Activated CD8-positive, alpha-beta memory T cell treated with anti-CD3 and anti-CD28 coated beads for 1 hour (primary cell): ENCODE measurements at places on chromosomes 3 and 15.

GRCh38 chr3:15535732-15536131 lies 14.2 kb upstream of the COLQ start:
- DNase-seq: peak; percentile 8

- no peak for DNase-seq
Measured at GRCh38 chr3:58009026-58009748, 965 bp downstream of the FLNB start.

DNA sequence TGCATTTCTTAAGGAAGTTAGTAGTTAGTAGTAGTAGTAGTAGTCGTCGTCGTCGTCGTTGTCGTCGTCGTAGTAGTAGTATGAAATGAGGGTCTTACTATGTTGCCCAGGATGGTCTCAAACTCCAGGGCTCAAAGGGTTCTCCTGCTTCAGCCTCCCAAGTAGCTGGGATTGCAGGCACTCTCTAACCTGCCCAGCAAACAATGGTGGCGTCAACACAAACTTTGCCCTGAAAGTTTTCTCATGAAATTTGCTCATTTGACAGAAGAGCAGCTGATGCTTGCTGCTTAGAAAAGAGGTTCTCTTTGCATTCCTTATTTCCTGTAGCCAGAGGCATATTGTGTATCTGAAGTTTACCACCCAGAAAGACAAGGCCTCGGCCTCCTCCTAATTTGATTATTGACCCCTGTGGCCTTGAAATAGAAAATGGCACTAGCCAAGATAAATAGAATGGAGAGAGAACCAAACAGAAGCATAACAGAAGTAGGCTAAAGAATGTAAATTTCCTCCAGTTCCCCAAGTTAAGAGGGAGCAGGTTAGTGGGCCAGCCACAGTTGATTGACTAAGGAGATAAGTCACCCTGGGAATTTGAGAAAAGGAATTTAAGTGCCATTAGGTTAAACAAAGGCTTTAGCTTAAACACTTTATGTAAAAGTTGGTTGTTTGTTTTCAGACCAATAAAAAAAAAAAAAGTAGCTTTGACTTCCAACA lies 166.2 kb upstream of the ROBO2 start:
- no peak for DNase-seq

DNA sequence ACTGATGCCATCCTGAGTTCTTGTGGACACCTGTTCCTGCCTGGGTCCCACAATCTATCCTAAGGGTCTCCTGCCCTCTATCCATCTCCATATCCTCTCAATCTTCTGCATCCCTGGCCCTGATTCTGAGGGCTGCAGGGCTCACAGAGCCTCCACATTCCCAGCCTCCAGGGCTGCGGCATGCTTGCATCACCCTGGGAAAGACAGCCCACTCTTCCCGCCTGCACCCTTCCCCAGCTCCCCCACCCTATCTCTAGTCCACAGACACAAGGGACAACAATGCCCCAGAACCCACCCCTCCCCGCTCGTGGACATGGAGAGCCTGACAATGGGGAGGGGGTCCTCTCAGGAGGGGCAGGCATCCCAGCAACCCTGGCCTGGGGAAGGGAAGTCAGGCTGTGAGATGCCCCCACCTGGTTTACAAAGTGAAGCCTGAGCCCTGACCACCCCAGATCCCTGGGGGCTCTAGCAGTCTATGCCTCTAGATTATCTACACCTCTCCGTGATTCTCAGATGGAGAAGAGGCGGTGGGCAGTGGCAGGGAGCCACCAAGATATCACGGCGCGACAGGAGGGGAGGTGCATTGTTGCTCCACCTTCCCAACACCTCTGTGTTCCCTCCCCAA lies 10.3 kb downstream of the SEMA3G start:
- DNase-seq: no peak

DNA sequence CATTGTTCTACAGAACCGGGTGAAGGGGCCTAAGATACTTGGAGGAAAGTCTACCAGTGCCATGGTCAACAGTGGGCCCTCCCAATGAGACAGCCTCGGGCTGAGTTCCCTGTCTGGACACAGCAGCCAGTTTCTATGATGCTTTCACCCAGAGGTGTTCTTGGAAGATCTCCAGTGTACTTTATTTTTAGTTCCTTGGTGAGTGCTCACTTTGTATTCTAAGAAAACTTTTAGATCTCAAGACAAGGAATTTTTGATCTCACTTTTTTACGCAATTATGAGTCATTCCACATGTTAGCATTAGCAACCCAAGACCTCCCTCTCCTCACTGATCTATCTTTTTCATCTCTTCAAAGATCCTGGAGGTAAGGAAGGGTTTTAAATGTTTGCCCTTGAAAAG lies 287.7 kb downstream of the RORA start:
- DNase-seq: no peak

DNA sequence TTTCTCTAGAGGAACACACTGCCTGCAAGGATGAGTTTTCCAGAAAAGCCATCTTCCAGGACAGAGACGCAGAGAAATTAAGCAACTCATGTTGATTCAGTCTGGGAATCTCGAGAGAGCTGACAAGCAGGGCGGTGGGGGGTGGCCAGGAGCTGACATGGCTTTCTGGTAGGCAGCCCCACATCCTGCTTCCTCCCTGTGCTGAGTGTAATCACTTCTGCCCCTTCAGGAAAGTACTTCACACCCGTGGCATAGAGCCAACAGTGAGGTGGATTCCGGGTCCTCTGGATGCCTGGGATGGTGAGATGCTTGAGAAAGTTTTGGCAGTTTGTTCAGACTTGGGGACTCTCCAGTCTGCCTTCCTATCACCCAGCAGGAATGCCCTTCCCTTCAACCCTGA lies 221.1 kb downstream of the SLCO3A1 start:
- DNase-seq: no peak

DNA sequence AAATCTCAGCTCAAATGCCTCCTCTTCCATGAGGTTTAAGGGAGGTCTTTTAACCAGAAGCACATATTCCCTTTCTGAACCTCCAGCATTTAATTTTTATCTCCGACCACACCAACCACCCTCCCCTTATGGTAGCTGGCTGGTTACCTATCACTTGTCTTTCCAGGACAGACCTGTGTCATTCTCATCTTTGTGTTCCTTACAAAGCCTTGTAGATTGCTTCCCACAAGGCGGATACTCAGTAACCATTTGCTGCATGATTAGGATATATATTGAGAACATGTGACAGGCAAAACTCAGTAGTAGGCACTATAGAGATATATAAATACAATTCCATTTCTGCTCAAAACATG lies 119.5 kb downstream of the RPL22L1 start:
- DNase-seq: no peak

- no peak for DNase-seq
Measured at GRCh38 chr15:93477188-93477587, 388.2 kb upstream of the RGMA start.

- no peak for DNase-seq
Measured at GRCh38 chr3:186180151-186180550, 71.3 kb upstream of the ETV5 start.

- DNase-seq: no peak
Measured at GRCh38 chr3:8996681-8997121, 33.4 kb upstream of the RAD18 start.

DNA sequence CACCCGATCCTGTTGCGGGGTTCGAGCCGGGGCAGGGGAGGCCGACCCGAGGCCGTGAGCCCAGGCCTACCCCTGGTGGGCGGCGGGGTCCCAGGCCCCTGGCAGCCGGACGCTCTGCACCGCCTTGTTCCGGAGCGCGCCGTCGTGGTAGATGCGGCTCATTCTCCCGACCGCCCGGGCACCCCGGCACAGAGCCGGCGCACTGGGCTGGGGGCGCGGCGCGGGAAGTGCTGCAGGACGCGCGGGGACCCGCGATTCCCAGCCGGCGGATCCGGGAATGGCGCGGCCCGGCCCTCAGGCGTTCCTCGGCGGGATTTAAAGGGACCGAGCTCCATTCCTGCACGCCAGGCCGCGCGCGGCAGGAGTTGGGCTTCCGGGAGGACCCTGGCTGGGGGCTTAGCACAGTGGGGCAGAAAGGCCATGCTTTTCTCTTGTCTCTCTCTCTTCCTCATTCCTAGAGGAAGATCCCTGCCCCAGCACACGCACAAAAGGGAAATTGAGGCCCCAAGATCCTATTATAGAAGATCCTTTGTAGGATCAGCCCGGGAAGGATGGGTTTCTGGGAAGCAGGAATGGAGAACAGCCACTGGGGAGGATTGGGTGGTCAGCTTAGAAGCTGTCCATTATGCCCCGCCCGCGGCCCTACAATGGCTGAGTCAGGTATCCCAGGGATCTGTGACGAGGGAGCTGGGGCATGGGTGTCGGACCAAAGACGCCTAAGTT lies at the start of gene ARPIN:
TSS of gene ARPIN (minus strand) at position 279 of the 723 bp plus-strand sequence. CDS start at position 162, 117 bp downstream.
- DNase-seq: no peak

GRCh38 chr3:37174532-37175126 lies at the start of gene LRRFIP2:
Gene LRRFIP2 (minus strand): TSS chr3:37174582. CDS start chr3:37148983, 25,599 bp downstream.
- DNase-seq: no peak

GRCh38 chr3:181103605-181104004 lies 114.1 kb upstream of the DNAJC19 start:
- DNase-seq: no peak

DNA sequence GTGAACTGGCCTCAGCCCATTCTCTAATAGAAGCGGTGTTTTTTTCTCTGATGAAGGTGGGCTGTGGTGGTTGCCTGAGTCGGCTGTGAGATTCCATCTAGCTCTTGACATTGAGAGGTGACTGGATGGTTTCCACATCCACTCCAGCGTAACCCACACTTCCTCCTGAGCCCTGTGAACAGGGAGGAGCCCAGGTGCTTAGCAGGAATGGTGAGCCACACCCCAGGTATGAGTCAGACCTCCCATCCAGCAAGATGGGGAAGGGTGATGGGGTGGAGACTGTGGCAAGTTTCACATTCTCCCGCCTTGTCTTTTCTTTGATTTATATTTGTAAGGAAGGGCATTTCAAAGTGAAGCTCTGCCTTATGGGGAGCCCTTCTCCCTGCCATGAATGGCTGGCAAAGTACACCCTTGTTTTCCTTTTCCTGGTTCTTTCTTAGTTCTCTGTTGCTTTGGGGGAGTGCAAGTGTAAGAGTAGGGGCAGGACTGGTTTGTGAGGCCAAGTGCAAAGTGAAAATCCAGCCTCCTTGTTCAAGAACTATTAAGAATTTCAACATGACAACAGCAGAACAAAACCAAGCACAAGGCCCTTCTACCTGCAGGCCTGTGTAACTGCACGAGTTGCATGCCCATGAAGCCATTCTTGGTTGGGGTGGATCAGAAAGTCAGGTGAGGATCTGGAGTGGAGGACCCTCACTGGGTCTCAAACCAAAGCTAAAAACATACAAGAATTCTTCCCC lies 4.6 kb upstream of the TPRG1 start:
- DNase-seq: no peak

DNA sequence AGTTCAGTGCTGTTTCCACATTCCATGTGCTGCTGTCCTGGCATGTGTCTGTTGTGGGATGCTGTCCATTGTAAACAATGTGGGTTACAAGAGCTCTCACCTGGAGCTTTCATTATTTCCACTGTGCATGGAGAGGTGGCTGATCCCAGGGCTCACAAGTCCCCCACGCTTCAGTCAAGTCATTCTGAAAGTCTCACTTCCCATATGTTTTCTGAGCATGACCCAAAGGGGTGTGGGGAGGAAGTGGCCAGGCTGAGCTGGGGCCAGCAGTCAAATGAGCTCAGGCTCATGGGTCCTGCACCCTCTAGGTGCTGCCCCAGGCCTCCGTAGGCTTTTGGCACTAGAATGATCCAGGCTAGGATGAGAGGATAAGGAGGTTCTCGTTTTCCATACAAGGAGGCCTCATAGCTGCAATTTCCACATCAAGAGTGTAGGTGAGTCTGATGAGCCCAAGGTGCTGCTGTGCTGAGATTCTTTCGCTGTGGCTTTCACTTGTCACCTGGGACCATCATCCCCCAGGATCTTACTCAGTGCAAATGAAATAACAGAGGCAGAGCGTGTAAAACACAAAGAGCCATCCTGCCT lies 22.0 kb downstream of the STARD5 start:
- DNase-seq: no peak

GRCh38 chr3:32956750-32957570 lies 5.5 kb downstream of the CCR4 start:
- no peak for DNase-seq

DNA sequence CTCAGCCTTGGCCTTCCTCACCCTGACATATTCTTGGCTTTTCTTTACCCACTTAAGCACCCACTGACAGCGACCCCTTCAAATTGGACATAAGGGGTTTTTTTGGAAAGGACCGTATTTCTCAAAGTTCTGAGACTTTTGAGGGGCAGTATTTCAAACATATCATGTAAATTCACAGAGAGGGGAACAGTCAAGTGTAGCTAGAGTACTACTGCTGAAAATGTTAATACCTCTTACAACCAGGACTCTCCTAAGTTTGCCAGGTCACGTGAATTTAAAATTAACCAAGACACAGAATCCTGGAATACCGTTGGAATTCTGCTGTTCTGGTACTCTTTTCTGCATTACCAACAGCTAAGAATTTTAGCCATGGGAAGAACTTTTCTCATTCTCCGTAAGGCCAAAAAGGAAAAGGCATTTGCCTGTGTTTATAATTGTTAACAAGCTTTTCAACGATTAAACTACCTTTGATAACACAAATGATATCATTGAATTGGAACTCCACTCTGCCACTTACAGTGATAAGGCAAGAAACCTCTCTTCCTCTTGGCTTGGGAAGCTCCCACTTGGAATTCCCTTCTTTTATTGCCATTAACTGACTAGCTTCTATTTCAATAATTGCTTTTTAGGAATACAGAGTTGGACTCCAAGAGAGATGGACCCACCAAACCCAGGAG lies 597 bp upstream of the GBE1 start:
- no peak for DNase-seq

DNA sequence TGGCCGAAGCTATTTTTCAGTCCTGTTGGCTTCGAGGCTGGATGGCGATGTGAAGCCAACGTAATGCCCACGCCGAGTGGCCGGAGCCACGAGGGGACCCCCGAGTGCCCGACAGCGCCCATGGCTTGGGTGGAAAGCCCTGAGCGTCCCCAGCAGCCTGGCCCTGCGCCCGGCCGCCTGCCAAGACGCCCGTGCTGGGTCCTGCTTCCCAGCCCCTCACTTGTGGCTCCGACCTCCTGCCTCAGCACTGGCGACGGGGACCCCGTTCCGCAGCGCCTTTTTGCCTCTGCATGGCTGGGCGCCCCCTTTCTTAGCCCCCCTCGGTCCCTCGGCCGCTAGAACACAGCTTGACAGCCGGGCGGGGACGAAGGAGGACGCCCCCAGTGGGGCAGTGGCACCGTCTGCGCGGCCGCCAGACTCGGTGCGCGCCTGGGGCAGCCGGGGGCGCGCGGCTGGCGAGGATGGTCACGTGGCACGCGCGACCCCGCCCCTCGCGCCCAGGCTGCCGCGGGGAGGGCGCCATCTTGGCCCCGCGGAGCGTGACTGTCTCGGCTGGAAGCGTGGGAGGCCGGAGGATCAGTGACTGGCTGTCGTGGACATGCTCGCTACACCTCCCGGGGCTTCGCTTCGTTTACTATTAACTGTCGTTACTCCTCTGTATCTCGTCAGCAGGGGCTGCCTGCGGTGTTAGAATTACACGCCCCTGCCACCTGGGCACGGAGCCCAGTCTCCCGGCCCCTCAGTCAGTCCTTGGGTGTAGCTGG lies 626 bp upstream of the GPR176 start:
- no peak for DNase-seq
